Stimulated activated CD4-positive, alpha-beta T cell treated with anti-CD3 and anti-CD28 coated beads, Interleukin-2, amount 100 ng/mL, for 48 hours (primary cell): ENCODE measurements at places on chromosomes 3 and 15.

DNA sequence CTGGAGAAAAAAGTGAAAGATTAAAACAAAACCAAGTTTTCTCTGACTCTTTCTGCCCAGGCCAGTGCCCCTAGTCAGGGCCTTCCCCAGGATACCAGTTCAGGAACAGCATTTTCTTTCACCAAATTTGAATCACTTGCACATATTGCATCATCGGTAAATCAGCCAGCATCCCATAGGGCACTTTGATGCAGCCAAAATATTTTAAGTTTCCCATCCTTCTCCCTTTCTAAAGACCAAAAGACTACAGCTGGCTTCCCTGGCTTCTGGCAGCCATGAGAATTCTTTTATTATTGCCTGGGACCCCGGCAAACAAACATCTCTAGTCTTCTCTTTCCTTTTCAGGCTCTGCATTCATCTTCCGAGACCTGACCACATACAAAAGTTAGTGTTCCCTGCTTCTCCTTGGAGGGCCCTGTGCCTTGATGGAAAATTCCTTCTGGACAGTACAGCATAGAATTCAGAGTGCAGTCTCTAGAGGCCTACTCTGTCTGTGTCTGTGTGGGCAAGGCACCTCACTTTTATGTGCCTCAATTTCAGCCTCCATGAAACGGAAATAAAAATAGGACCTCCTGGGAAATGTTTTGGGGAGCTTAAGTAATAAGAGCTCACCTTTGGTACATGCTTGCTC is 348.0 kb downstream of the VPS13C start:
- no peak for DNase-seq

GRCh38 chr15:47414207-47414606 is 303.1 kb upstream of the SEMA6D start:
- DNase-seq, result no peak

DNA sequence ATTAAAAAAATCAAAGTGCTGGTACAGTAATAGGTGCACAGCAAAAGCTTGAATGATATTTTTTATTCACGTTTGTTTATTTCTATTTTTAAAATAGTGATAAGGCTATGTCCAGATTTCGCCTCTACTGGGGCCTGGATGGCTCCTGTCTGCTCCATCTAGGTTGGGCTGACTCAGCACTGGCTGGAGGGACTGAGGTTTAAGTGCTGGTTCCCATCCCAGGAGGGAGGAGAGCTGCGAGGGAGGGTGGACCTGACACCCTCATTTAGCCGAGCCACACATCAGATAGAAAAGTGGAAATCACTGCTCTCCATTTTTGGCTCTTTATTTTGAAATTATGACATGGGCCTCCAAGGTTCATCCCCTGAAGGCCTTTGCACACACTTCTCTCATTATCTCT is 95.4 kb upstream of the AGBL1 start:
- DNase-seq, result no peak

DNA sequence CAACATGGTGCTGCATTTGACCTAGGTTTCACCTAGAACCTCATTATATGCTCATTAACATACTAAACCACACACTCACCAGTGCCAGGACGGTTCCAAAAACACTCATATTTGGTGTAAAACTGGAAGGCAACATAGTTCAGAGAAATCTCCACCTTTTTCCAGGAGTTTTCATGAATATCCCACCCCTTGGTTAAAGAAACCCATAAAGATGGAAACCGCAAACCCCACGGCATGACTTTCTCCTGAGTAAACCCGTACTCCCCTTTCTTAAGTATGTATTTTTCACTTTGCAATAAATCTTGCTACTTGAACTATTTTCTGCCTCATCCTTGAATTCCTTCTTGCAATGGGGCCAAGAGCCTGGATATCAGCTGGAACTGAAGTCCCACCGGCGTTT is 379.3 kb downstream of the MAGI1 start:
- DNase-seq, result no peak

DNA sequence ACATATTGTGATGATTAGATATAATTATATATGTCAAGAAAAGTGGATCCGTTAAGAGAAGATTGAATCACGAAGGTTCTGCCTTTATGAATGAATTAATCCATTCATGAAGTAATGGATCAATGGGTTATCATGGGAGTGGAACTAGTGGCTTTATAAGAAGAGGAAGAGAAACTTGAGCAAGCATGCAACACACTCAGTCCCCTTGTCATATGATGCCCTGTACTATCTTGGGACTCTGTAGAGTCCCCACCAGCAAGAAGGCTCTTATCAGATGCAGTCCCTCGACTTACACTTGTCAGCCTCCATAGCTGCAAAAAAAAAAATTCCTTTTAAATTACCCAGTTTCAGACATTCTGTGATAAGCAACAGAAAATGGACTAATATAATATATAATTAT is 301.9 kb downstream of the RAP2B start:
- no peak for DNase-seq

GRCh38 chr3:67377299-67377698 is 277.1 kb downstream of the SUCLG2 start:
- no peak for DNase-seq

- DNase-seq, result peak; percentile 7
Observed at GRCh38 chr15:66472176-66472999, 25.2 kb downstream of the SNAPC5 start.

GRCh38 chr15:26943866-26944265 is 27.1 kb upstream of the GABRG3 start:
- no peak for DNase-seq

GRCh38 chr15:40003116-40003916 is 35.7 kb downstream of the SRP14 start:
- no peak for DNase-seq

- DNase-seq, result no peak
Observed at GRCh38 chr15:93469994-93470393, 381.0 kb upstream of the RGMA start.

DNA sequence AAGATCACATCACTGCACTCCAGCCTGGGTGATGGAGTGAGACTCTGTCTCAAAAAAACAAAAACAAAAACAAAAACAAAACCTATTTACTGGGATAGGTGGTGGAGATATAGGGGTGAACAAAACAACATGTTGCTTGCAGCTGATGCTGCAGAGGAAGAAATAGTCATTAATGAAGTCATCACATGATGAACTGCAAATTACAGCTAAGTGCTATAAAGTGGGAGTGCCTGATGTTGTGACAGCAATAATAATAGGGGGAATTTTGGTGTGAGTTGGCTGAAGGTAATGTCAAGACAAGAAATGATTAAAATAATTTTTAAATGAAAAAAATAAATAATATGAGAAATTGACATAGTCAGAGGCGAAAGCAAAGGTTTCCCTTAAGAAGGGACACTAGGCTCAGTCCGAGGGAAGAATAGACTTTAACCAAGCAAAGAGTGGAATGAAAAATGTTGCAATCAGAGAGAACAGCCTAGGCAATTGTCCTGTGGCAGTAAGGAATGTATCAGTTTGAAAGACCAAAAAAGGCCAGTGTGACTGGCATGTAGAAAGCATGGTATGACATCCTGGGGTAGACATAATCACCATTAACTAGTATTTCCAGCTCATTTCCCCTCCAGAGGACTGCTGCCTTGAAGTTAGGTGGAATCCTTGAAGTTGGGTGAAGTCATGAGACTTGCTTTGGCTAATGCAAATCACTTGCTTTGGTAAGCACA is 14.7 kb upstream of the PIK3CB start:
- DNase-seq, result no peak

DNA sequence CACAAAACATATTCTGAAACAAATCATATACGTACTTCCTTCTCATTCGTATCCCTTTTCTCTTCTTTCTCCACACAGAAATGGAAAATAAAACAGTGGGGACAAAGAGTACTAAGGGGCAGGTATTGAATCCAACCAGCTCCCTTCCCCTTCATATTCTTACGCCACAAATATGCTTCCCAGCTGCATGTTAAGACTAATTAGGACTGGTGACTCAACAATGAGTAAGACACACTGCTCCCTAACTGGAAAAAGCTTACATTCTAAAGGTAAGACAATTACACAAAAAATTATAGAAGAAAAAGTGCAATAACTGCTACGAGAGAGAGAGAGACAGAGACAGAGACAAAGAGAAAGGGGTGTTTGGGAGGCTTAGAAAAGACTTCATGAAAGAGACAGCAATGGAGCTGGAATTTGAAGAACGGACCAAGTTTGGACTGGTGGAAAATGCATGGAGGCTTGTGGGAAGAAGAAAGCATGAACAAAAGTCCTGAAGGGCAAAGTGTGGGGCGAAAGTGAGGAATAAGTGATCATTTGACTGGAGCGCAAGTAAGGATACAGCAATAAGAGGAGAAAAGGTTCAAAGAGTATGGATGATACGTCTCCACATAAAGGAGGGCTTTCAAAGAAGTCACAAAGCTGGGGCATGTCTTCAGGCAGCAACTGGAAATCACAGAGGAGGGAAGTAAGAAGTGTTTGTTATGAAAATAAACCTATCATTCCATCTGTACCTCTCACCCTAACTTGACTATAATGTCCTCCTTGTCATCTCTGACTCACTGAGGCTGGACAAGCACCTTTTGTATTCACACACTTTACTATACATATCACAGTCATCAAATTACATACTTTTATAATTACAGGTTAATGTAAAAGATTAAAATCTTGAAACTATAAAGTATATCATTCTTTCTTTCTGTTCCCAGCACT is 49.2 kb downstream of the RYK start:
- no peak for DNase-seq

DNA sequence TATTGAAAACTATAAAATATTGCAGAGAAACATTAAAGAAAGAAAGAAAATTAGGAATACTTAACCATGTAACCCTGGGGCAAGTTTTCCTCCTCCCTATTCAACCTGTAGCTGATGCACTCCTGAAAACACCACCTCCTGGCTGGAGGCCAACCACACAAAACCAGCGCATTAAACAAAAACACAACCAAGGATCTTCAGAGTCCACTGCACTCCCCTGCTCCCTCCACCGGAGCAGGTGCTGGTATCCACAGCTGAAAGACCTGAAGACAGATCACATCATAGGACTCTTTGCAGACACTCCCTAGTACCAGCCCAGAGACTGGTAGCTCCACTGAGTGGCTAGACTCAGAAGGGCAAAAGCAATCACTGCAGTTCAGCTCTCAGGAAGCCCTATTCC is 13.6 kb upstream of the ADAMTS17 start:
- no peak for DNase-seq

DNA sequence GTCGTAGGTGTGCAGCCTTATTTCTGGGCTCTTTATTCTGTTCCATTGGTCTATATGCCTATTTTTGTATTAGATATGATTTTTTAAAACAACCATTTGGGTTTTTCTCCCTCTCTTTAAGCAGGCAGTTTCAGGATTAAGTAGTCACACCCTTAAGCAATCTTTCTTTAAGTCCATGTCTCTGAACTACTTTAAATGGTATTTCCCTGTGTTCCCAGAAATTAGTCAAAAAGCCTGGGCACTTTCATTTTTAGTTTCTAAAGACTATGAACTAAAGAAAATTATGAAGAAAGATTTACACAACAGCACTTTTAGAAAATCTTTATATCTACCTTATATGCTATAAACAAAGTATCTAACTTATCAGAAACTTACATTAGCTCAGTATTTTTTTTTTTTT is 110.3 kb downstream of the FAIM start:
- DNase-seq, result no peak

DNA sequence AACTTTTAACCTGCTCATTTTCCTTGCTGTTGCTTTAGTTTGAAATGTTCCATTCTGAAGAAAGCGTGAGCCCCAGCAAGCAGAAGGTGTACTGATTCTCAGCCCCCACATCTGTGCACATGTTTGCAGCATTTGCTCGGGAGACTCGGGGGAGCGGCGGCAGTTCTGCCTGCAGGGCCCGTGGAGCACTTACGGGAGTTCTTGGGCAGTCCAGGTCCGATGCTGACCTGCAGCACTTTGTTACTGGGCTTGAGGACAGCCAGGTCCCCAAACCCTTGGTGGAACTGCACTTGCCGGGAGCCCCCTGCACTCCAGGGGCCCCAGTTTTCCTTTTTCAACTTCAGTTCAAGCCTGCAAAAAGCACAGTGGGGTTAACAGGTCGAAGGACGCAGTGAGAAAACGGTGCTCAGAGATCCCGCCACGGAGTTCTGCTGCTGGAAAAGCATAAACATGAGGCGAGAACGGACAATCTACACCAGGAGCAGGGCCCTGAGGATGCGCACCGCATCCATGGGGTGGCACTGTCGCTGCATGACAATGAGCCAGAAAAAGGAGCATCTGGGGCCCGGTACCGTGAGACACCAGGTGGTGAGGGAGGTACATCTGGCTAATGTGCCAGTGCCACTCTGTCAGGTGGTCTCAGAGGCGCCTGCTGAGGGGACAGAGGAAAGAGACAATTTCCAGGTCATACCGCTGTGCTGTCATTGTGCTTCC is 45.6 kb upstream of the LDHAL6B start:
- peak; percentile 17 for DNase-seq

GRCh38 chr3:43024181-43024885 is 45.2 kb downstream of the GASK1A start:
- DNase-seq, result no peak

GRCh38 chr3:27641271-27641800 is 80.8 kb downstream of the EOMES start:
- no peak for DNase-seq

GRCh38 chr3:176872771-176873209 is 324.5 kb downstream of the TBL1XR1 start:
- peak; percentile 39 for DNase-seq

DNA sequence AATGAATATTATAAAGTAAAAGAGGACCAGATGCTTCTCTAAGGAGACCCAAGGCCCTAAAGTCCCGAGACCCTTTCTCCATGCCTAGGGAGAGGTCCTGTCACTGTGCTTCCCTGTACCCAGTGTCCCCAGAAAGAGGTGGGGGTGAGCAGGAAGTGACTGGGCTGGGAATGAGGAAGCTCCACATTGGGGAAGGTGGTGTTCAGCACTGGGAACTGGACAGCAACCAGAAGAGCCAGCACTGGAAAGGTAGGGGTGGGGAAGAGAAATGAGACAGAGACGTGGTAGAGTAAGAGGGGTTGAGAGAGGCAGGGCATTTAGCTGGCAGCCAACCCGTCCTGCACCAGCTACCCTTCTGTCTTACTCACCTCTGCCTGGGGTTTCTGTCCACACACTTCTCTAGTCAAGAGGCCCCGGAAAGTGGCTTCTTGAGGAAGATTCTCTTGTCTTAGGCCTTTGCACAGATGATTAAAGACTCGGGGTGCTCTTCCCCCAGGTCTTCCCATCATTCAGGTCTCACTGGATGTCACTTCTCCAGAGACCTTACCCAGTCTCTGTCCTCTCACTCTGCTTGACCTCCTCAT is 12.2 kb downstream of the RRP9 start:
- no peak for DNase-seq

GRCh38 chr3:151037746-151038477 is 47.6 kb upstream of the MED12L start:
- DNase-seq, result no peak

GRCh38 chr3:143424874-143425273 is 305.3 kb downstream of the CHST2 start:
- no peak for DNase-seq

- peak; percentile 79 for DNase-seq
Observed at GRCh38 chr3:16884084-16884747, 539 bp upstream of the PLCL2 start.

- DNase-seq, result no peak
Observed at GRCh38 chr15:51736069-51736468, 1.4 kb downstream of the LYSMD2 start.

DNA sequence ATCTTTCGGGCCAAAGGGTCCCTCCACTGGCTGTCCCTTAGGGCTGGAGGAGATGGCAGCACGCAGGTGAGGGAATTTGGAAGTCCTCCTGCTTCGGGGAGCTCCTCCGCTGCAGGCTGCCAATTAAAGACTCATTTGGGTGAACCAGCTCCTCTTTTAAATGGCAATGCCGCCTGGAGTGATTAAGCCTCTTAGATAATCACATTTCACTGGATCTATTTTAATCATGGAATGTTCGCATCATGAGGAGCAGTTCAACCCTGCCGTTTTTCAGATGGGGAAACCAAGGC is 117.9 kb downstream of the LIPC start:
- no peak for DNase-seq
